ENCODE measurements at places on chromosomes 7 and 10.

- no peak for DNase-seq
Observed at GRCh38 chr7:113628948-113629847, 289.6 kb downstream of the PPP1R3A start.

DNA sequence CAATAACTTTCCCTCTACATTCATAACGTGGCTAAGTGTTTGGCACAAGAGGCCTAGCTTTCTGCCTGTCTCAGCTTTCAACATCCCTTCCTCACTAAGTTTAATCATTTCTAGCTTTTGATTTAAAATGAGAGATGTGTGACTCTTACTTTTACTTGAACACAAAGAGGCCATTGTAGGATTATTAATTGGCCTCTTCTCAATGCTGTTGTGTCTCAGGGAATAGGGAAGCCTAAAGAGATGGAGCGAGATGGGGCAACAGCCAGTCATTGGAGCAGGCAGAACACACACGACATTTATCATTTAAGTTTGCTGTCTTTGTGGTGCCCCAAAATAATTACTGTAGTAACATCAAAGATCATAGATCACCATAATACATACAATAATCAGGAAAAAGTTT, 167.1 kb upstream of the TRIM24 start:
- no peak for DNase-seq

- no peak for DNase-seq
Observed at GRCh38 chr7:41820111-41820671, 117.3 kb upstream of the INHBA start.

DNA sequence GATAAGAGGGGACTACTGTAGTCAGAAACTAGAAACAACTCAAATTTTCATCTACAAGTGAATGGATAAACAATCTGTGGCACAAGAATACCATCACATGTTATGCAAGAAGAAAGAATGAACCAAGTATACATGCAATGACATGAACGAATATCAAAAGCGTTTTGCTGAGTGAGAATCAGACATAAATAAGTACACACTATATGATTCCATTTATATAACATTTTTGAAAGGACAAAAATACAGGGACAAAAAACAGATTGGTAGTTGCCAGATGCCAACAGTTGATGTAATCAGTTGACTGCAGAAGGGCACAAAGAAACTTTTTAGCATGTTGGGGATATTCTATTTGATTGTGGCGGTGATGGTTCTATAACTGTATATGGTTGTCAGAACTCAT, 33.6 kb downstream of the CTNNA3 start:
- DNase-seq, result no peak

DNA sequence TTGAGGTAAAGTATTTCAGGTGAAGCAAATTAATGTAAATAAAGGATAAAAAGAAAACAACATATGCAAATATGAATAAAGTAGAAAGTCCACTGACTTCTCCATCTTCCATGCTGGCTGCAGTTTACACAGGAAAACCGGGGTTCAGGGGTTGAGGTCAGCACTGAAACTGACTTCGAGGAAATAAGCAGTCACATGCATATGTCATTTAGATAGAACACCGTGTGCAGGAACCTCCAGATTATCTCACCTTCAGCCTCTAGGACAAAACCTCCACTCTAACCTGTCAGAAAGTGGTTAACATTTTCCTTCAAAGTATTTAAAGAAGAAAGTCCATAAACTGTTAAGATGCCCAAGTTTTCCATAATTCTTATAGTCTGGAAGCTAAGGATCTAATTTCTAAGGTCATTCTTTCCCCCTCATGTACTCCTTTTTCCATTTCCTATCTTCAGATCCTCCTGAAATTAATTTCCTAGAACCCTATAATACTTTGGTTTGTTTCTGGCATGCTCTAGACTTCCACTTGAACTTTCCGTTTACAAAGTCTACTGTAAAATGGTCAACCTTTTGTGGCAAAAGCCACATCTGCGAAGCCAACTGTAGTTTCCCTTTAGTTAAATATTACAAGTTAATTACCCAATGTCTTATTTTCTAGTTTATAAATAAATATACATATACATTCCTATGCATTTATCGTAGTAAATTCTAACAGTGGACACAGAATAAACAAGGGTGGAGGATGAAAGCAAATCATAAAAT, 173.3 kb downstream of the RAPGEF5 start:
- no peak for DNase-seq
